ENCODE measurements at places on chromosomes 7 and 10.

DNA sequence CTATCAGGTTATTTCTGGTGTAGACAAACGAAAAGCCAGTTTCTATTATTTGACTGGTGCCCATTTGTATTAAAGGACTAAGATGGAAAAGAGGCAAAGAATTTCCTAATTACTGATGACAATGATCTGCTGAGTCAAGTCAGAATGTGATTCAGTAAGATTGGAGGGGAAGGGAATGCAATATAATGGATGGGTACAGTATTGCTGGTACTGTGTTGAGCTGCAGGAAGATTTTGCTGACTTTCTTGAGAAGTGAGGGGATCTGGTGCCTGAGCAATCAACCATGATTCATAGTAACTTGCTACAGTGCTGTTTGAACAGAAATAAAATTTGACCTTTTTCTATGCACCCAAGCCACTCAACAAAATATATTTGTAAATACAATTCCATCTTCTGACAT is 139.1 kb upstream of the RHEB start:
- DNase-seq = peak; percentile 43

DNA sequence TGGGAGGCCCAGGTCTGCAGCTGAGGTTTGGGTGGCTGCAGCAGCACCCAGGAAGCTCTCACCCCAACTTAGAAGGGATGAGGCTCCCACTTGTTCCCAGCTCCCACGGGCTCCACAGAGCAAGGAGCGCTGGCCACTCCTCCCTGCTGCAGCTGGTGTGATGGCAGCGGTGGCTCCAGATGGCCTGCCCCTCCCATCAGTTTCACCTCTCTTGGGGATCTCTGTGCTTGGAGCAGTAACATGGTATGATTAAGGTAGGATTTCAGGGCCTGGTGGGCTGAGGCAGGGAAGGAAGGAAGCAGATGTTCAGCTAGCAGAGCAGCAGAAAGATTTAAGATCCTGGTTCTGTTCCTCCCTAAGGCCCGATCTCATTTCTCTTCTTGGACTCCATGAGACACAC is 66.8 kb upstream of the KIF5B start:
- DNase-seq = no peak

GRCh38 chr10:98223874-98224273 is 44.1 kb downstream of the LOXL4 start:
- DNase-seq = no peak

DNA sequence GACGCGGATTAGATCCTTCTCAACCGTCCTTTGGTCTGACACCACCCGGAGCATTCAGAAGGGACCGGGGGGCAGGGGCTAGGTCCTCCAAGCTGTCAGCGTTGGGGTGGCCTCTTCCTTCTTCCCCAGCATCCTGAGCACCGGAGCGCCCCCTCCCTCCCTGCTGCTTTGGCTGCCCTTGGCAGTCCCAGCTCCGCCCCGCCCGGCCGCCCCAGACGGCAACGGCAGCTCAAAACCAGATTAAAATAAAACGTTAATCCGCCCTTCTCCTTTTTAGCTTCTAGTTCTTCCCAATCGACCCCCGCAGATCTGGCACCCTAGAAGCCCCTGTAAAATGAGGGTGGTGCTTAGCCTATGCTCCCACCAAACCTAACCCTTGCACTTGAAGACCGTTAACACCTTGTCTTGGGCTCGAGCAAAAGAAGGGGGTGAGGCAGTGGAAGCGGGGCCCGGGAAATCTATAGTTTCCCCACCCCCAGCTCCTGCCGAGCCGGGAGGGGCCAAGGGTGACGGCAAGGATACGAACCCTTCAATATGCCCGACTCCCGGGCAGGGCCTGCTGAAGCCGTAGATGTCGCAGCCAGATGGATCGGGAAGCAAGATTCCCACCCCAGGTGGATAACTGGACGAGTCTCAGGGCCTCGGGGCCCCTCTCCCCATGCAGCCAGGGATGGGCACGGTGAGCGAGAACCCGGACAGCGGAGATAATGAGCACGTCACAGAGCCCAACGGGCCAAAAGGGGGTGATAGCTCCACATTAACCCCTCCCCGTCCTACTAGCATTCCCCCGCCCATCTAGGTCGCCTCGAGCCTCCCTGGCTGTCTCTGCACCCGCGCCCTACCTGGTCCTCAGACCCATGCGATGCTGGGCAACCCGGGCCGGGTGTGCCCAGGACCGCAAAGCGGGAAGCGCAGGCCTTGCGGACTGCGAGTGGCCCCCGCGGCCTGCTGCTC is 169.7 kb downstream of the NRF1 start:
- no peak for DNase-seq

DNA sequence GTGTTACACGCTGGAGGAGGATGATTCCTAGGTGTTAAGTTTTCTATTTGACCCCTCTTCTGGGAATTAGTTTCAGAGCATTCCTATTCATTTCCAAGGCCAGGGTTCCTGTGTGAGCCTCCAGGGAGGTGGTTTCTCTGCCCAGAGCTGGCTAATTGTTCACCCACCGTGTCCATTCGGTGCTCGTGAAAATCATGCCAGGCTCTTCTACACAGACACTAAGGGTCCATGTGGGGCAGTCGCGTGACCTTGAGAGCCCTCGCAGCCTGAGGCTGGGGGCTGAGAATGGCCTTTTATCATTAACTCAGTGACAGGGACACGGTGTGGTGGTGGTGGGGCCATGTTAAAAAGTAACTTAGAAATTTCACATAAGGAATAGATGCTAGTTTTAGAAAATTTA is 83.7 kb downstream of the EMX2 start:
- no peak for DNase-seq

DNA sequence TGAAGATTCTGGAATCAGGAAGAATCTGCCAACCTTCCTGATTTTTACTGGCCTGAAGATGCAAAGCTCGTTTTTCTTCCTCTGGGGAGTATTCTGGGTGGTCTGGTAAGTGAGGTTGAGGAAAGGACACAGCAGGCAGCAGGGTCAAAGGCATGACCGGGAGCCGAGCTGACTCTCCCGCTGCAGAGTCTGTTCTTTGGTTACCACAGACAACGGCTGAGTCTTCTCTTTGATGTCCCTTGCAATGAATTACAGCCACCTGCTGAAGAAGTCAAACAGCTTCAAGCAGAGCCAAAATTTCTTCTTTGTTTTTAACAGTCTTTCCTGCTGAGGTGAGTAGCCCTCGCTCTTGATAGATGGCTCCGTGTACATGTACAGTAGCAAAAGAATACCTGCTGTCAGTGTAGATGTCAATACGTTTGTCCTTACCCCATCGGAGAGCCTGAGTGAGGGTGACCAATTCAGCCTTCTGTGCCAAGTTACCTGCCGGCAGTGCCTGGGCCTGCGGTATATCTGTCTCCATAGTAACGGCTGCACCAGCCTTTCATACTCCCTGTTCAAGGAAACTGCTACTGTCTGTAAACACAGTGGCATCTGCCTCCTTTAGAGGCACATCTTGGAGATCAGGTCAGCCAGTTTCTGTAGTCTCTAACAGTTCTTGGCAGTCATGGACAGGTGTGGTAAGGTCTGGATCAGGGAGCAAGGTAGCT is 76.4 kb downstream of the PRR15 start:
- no peak for DNase-seq

GRCh38 chr7:42747044-42747443 is 164.8 kb downstream of the C7orf25 start:
- no peak for DNase-seq

- DNase-seq = no peak
These were observed 22.6 kb downstream of the MYO1G start for GRCh38 chr7:44956157-44956766.

DNA sequence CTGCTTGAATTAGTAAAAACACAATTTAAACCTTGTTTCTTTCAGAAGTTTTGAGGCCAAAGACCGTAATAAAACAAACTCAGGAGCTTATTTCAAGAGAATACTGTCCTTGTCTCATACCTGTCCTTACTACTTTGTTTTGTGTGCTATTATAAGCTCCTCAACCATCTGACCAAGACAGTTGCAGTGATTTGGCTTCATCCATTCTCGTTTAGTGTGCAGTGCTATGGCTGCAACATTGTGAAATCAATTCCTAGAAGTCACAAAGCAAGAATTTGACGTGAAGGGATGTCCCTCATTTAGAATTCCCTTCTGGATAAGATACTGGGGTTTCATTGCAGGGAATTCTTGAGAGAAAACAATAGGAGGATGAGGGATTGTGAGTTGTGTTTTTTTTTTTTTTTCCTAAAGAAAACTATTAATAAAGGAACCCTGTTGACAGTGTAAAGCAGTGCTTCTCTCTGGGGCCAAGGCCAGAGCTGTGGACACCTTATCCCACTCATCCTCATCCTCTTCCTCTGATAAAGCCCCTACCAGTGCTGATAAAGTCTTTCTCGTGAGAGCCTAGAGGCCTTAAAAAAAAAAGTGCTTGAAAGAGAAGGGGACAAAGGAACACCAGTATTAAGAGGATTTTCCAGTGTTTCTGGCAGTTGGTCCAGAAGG is at the start of gene OIT3:
OIT3 (plus strand) TSS at position 604 of the 663 bp plus-strand sequence. CDS start 60 bp downstream, outside the sequence.
- no peak for DNase-seq

- no peak for DNase-seq
These were observed 75.3 kb upstream of the CPXM2 start for GRCh38 chr10:123966896-123967231.

- DNase-seq = no peak
These were observed 13.5 kb upstream of the SFMBT2 start for GRCh38 chr10:7424315-7424714.

DNA sequence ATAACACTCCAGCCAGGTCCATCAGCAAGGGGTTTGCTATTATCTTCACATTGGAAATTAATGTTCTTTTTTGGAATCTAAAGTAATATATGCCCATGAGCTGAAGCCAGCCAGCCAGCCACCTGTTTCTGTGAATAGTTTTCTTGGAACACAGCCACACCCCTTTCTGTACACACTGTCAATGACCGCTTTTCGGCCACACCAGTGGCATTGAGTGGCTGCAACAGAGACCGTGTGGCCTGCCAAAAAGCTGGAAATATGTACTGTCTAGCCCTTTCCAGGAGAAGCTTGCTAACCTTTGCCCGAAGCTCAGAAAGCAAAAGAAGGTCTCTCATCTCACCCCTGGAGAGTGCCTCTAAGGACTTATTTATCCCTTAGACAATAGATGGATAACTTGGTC is 98.5 kb upstream of the NPS start:
- no peak for DNase-seq

GRCh38 chr7:116560021-116560970 is 35.5 kb downstream of the CAV1 start:
- no peak for DNase-seq

DNA sequence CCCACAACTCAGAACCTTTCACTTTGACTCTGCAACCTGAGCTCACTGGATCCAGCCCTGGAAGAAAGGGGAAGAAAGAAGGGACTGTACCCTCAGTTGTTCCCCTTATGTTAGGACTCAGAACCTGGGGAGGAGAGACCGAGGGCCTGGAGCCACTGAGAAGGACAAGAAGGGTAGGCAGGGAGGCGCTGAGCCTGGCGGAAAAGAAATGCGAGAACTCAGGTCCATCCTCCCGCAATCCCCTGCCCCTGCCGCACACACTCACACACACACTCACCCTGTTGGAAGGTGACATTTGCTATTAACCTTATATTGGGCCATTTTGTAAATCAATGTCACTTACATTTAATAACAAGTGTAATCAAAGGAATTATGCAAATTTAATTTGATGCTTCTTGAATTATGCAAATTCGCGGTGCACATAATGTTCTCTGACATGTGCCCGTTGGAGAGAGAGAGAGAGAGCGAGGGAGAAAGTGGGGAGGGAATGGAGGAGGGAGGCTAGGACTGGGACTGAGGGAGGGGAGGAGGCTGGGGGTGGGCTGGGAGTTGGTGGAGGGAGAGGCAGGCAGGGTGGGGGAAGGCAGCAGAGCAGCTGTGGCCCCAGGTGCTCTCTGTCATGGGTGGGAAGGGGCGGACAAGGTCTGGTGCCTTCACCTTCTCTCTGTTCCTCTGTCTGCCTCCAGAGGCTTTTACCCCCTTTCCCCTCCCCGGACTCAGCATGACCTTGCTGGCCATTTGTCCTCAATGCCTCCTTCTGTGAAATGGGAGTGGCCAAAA is 99.6 kb upstream of the PAX2 start:
- no peak for DNase-seq

- peak; percentile 14 for DNase-seq
These were observed 26.7 kb upstream of the OTUD1 start for GRCh38 chr10:23412223-23412622.

GRCh38 chr10:48414778-48415177 is 108.3 kb downstream of the MAPK8 start:
- peak; percentile 70 for DNase-seq

DNA sequence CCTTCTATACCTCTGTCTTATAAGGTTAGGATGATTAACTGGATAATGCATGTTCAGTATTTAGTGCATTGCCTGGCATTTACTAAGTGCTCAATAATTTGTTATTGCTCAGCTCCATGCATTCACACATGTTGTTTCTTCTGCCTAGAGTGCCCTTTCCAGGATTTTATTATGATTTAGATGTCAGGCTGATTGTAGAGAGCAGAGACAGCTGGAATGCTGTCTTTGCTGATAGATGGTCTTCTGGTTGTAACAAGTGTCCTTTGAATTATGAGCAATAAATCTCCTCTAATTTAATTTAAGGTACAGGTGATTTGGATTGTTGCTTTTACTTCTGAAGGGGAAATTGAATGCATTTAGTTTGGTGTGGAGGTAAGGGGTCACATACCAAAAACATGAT is 548.0 kb downstream of the MAGI2 start:
- DNase-seq = no peak

- no peak for DNase-seq
These were observed 59.2 kb downstream of the SLC16A12 start for GRCh38 chr10:89476150-89476549.

DNA sequence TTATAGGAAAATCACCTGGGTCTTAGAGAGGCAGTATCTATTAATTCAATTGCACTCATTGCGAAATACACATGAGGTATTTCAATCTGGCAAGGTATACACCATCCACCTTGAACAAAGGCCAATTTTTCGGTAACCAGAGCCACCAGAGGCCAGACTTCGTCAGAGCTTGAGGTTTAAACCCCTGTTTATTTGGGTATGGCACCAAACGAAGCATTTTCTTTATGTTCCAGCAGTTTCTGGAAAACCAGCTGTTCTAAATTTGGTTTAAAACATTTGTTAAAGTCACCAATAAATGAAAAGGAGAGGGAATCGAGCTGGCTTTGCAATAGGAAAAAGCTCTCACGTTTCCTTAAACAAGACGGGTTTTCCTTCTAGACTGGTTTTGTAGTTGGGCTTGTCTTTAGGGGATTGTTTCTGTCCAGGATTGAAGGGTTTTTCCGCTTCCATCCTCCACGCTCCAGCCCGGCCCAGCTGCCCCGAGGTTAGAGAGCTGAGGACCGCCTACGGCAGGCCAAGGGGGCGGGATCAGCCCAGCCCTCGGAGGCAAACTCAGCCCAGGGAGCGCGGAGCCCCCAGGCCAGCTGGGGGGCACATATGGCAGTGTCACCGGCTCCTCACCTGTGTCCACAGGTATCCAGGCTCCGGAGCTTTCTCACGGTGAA is 539.4 kb upstream of the MGMT start:
- no peak for DNase-seq

DNA sequence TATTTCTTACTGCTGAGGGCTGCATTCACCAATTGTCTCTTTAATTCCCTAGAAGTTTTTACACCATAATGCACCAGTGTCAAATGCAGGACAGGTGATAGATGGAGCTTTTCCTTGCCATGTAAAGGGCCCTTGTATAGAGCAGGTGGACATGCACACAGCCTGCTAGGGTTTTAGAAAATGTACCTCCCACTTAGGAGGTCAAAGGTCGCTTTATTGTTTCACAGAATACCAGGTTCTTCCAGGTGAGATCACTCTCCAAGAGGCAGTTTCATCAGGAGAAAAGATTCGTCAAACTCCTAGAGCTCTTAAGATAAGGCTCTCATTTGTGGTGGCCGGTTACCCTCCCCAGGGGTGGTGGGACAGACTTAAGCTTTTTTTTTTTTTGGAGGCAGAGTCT is 215.8 kb downstream of the PHTF2 start:
- DNase-seq = no peak

All from HCEC 1CT (cell line).